ENCODE measurements at places on chromosomes 11 and 22.

GRCh38 chr11:10201343-10201742 lies 92.7 kb downstream of the SBF2 start:
- no peak for DNase-seq

- DNase-seq, result no peak
Observed at GRCh38 chr11:126063507-126063852, 814 bp upstream of the CDON start.

DNA sequence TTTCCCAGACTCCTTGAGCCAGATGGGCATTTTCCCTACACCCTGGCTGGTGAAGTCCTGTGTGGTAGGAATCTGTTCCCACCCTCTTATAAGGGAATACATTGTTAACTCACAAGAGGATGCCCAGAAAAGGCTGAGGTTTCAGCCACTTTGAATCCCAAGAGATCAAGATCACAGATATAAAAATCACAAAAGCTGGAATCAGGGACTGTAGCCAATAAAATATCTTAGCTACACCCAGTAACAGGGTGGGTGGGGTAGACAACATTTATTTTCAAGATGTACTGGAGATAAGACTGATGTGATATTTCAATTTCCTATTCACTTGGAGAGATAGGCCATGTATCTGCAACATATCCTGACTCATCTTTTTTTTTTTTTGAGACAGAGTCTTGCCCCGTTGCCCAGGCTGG lies 50.3 kb downstream of the COPB1 start:
- DNase-seq, result no peak

DNA sequence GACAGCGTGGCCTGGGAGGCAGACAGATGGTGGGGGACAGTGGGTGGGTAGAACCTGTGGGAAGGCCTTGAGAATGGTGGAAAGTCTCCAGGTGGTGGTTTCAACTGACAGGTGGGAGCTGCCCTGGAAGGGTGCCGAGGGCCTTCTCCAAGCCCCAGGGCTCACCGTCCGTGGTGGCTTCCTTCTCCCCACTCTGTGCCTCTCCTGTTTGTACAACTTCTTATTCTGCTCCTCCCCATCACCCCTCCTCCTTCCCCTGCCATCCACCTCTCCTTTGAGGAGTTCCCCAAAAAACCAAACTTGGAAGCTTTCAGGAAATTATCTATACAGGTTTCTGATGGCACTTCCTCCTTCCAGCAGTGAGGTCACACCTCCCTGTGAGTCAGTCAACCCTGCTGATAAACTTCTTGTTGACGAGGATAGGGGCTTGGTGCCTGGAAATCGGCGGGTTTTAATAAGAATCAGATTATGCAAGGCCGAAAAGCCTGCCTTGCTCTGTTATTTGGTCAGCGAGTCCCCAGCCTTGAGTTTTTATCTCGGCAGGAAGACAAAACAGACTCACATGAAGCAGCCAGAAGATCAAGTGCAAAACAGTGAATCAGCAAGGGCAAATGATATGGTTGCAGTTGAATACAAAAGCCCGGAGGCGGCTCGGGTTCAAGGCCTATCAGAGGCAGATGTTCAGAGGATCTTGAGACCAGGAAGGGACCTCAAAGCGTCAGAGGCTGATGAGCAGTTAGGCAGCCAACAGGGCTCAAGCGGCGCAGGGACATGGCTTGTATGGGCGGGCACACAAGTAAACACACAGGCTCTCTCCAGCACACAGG lies 9.5 kb upstream of the ST3GAL4 start:
- no peak for DNase-seq

DNA sequence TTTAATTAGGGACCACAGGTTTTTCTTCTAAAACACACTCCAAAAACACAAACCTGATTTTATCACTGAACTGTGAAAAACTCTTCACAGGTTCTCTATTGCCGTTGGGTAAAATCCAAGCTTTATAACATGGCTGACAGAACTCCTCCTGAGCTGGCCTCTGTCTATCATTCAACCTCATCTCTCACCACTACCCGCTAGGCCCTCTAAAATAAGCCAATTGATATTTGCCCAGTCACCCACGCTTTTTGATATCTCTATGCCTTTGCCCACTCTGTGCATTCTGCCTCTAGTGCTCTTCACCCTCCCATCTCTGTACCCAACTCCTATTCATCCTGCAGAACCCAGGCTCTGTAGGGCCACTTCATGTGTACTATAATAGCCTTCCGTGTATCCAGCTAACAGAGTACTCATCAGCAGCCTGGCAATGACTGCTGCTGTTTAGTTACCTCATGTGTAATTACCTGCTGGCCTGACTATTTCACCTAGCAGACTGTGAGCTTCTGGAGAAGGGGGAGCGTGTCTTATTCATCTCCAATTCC lies 1.1 kb upstream of the CNGA4 start:
- no peak for DNase-seq

DNA sequence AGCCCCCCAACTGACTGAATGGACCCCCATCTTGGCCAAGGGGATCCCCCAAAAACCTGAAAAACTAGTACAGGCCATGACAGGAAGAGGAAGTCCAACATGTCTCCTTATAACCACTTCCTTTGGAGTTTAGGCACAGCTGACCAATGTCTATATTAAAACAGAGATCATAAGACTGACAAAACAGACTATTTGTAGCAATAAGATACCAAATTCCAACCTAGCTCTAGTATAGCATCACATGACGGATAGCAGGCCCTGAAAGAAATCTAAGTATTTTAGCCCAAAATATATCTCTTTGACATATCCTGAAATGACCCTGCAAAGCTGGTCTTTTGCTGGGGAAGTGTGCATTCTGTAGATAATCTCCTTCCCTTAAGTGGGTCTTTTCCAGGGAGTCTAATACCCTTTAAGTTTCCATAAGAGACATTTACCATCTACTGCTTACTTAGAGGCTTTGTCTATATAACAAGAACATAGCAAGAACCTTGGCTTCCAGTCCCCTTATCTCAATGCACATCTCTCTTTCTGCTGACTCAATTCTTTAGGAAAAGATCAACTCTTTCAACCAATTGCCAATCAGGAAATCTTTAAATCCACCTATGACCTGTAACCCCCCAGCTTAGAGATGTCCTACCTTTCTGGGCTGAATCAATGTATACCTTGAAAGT lies 34.9 kb upstream of the ACER3 start:
- DNase-seq, result no peak

DNA sequence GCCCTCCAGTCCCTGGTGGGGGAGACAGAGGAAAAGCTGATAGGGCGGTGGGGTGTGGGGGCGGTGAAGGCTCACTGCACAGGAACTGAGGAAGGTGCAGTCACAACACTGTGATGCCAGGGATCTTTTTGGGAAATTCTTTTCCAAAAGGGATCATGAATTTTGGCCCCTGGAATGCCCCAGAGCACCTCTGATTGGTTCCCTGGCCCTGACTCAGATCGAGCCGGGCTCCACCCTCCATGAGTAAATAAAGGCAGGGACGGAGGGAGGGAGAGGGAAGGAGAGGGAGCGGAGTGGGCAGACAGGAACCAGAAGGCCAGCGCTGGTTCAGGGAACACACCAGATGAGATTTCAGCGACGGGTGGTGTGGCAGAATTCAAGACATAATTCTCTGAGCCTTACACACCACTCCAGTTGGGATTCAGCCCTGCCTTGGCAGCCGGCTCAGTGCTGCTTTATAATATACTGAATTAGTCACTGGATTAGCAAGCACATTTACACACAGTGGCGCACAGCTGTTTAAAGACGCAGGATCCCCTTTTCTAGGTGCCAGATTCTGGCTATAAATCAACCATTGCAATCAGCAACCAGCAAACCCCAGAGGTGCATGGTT lies 80.3 kb downstream of the ETS1 start:
- no peak for DNase-seq

- DNase-seq, result no peak
Observed at GRCh38 chr22:27084130-27084529, 426.7 kb downstream of the MIAT start.

GRCh38 chr11:69958308-69958707 lies 119.8 kb upstream of the ANO1 start:
- DNase-seq, result no peak
